ENCODE measurements at places on chromosomes 6 and 20.
A peak's percentile ranks its signal among the peaks of the same experiment; 100 is the strongest.

- no peak for DNase-seq
Measured at GRCh38 chr20:63706852-63707557, 771 bp downstream of the ARFRP1 start.

DNA sequence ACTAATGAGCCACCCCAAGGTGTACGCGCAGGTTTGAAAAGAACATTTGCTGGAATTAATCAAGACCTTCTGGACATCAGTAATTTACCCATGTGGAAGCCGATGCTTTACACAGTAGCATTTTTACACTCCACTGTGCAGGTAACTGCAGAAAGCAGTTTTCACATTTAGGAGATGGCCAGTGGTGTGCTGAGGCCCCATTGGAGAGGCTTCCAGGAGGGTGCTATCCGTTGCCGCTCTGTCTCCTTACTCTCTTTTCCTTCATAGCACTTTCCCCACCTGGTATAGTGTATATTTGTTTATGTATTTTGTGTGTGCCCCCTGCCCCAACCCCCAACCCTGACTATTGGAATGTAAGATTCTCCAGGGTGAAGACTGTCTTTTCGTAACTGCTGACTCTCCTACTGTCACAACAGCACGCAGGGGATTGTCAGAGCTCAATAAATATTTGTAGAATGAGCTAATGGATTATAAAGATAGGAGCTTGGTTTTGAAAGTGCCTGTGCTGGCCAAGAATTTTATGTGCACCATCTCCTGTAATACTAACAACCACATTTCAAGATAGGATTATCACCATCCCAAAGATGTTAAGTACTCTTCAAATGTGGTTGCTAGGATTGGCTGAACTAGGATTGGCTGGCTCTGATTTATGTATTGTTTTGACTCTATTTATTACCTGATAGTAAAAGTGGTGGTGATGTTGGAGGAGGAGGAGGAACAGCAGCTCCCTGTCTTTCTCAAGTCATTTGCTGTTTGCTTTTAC is 74.0 kb upstream of the GLP1R start:
- DNase-seq, result no peak

DNA sequence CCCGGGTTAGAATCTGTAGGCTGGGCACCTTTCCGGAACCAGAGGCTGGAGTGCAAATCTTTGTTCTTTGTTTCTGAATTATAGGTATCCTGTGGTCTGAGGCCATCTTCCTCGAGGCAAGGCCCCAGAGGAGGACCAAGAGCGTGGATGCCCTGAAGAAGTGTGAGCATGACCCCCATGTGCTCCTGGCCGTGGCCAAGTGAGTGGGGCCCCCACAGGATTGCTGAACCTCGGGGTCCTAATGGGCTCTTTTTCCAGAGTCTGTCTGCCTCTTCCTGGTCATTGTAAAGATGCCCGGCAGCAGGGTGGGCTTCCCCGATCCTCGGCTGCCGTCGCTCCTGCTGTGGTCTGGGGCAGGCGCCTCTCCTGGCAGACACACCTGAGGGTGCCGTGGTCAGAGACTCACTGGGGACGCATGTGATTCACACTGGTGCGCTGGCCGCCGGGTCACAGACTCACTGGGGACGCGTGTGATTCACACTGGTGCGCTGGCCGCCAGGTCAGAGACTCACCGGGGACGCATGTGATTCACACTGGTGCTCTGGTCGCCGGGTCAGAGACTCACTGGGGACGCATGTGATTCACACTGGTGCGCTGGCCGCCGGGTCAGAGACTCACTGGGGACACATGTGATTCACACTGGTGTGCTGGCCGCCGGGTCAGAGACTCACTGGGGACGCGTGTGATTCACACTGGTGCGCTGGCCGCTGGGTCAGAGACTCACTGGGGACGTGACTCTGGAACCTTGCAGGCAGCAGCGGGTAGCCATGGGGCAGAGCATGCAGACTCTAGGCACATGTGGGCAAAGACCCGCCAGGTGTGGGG is 6.5 kb upstream of the C20orf204 start:
- DNase-seq, result no peak

DNA sequence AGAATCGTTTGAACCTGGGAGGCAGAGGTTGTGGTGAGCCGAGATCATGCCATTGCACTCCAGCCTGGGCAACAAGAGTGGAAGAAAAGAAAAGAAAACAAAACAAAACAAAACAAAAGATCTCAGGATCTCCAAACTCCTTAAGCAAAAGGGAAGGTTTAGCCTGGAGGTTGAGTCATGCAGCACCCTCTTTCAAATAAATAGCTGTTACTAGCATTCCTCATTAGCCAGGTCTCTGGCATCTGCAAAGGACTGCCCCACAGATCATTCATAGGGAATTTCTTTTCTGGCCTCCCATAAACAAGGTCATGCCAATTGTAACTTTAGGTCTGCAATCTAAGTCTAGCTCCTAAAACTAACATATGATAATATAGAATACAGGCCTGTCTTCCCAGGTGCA is 37.2 kb downstream of the EDN1 start:
- DNase-seq, result no peak

DNA sequence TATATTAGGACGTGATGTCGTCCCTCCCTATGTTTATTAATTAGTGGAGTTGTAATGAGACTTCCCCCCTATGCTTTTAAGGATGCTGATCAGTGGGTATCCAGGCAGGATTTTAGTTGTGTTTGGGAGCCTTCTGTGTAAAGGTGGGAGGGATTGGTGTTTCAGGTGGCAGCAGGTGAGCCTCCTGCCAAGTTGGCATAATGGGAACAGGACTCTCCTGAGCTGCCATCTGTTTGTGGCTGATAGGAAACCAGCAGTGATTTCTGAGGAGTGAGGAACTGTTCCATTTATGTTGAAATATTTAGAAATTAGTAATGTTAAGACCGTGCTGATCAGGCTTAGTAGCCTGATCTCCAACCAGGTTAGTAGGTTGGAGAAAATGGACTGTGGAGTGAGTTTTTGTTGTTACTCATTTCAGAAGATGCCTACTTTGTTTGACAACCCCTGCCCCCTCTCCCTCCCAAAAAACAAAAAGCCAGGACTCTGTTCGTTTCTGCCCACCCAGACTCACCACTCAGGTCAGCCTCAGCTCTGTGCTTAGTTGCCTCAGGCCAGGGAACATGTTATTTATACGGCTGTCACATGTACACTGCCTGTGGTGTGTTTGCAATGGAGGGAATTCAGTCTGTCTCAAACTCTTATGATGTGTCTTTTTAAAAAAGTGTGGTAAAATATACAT is 55.4 kb upstream of the TULP4 start:
- DNase-seq, result no peak

GRCh38 chr6:33377171-33377570 is 14.5 kb upstream of the KIFC1 start:
- no peak for DNase-seq

DNA sequence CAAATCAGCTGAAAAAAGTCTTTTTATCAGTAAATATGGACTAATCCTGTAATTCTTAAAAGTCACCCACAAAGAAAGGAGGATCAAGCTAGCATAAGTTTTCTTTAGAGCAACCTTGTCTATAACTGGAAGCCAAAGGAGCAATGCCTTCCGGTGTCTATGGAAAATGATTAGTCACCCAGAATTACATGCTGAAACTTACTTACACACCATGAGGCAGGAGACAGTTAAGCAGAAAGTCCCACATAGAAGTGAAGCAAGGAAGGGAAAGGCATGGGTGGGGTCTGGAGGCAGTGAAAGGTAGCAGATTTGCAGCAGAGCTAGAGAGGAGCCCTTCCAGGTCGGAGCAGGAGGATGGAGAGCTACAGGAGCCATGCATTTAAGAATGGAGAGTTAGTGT is 153.7 kb upstream of the RIPOR2 start:
- peak; percentile 12 for DNase-seq

DNA sequence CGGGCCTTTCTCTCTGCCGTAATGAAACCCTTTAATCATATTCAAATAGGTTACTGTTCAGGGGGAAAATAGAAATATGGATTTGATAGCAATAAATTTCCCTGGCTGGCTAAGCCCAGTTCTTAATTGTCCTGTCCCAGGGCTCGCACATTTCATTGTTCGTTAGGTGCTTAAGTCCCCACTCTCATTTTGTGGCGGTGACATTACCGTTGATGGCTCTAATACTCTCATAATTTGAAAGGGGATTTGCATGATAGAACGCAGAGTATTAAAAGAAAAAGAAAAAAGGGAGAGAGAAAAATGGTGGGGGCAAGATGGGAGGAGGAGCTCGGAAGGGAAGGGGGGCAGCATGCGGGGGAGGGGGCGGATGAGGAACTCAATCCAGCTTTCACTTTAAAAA is 79.1 kb upstream of the FOXP4 start:
- no peak for DNase-seq

DNA sequence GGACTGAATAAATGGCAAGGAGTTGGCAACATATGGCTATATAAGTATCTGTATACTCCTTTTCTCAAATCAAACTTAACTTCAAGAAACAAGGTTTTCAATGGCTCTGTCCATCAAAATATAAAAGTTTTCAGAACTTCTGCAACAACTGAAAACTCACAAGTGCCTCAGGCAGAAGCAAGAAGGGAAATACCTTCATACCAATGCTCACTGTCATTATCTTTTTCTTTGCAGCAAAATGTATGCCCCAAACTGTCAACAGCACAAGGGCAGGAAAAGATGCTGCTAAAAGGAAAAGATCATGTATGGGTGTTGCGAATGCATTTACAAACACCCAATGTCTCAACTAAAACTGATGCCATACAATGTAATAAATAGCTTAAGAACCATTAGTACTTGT is 45.9 kb downstream of the PTPRK start:
- peak; percentile 14 for DNase-seq

- DNase-seq, result no peak
Measured at GRCh38 chr20:5908981-5909380, 41.4 kb downstream of the TRMT6 start.

- no peak for DNase-seq
Measured at GRCh38 chr20:50911716-50912115, 19.5 kb downstream of the ADNP start.

DNA sequence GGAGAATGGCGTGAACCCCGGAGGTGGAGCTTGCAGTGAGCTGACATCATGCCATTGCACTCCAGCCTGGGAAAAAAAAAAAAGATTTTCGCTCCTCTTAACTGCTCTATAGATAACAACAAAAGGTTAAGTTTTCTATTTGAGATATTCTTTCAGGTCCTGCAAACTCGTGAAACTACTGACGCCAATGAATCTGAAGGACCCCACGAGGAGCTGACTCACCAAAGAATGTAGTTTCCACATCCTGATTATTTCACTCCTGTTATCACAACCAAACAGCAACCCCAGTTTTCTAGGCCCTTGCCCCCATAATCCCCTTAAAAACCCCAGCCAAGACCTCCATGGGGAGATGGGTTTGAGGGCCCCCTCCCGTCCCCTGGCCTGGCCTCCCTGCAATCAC is 58.7 kb downstream of the OTOR start:
- DNase-seq, result no peak

DNA sequence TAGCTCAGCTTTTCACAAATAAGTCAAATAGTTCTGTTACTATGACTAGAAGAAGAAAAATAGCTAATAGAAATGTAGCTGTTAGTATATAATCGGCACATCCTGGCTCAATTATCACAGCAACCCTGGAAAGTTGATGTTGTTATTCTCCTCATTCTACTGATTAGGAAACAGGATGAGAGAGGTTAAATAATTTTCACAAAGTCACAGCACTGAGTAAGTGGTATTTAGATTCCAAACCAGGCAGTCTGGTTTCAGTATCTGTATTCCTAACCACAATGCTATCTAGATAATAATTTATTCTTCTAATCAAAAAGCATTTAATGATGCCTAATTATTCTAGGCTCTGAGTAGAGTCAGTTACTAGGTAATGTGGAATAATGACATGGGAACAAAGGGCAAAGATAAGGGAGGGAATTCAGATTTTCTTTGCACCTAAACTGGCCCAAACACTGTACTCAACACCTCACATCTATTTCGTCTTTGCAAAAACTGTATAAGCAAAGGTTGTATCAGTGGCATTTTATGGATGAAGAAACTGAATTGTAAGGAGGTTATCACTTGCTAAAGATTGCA is 51.3 kb downstream of the PDE7B start:
- no peak for DNase-seq

DNA sequence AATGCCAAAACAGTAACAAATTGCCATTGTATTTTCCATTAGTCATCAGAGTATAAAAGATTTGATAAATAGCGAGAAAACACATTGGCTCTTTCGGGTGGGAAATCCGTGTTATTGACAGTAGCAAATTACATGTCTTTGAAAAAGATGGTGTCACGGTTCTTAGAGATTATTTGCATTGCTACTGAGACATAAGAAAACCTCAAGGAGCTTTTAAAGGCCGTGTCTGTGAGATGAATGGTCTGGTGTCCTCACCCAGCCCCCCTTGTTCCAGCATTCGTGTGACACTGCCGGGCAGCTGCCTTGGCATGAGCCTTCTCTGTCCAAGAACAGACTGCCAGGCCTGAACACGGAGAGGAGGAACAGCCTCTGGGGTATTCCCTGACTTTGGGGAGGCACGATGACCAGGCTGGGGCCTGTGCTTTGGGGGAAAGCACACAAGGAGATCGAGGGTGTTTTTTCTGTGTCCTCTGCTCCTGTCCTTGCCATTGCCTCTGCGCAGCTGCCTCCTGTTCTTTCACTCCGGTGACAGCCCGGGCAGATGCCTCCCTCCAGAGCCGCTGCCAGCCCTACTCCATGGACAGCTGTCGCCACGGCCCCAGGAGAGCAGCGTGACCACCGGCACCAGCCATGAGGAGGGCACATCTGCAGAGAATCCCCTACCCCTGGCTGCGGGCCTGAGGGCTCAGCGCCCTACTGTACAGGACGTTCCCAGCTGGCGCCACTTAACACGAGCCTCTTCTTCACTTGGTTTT is 167.7 kb upstream of the CDYL start:
- DNase-seq, result no peak

- DNase-seq, result no peak
Measured at GRCh38 chr6:131729550-131729949, 18.7 kb upstream of the CTAGE9 start.

GRCh38 chr6:134065706-134066105 is 13.3 kb upstream of the SLC2A12 start:
- DNase-seq, result no peak

DNA sequence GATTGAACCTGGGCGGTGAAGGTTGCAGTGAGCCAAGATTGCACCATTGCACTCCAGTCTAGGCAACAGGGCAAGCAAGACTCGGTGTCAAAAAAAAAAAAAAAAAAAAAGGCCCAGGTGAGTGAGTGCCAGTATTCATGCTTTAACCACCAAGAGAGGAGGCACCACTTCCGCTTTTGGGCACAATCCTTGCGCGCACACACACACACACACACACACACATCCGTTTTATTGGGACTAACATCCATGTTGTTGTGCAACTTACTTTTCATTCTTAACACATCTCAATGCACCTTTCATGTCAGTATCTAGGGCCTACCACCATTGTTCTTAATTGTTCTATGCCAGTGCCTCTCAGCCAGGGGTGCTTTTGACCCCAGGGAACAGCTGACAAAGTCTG is 263.0 kb downstream of the CDC5L start:
- DNase-seq, result no peak

- DNase-seq, result no peak
Measured at GRCh38 chr6:45681860-45682511, 304.3 kb upstream of the SUPT3H start.

- DNase-seq, result no peak
Measured at GRCh38 chr6:169780571-169781091, 29.2 kb downstream of the ERMARD start.

DNA sequence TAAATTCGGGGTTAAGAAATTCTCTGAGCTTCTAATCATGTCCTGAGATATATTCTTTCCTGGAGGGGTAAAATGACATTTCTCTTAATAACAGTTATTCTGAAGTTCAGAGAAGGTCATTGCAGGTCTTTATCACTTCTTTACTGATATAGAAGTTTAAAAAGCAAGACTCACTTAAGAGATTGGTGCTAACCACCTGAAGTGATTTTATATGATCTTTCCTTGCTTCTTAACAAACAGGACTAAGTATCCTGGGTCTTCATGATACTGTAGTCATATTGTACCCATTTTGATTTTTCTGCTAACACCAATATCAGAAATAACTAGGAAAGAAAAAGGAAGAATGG is 39.3 kb upstream of the PRDM1 start:
- no peak for DNase-seq

Data from amniotic stem cell (primary cell).